GF-D8 (cell line): ENCODE measurements at places on chromosomes 5 and 9.

DNA sequence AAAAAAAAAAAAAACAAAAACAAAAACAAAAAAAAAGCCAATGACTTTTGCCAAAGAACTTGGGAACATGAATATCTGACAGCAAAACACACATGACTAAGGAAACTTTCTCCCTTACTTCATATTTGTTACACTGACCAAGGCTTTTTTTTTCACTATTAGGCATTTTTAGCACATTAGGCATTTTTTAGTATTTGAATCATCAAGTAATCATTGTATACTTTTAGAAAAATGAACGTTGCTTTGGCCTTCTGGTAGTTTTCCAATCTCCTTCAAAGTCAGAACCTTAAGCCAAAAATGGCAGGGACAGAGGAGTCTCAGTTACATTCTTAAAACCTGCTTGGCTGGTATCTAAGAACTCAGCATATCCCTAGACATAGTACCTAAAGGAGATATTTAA is 19.3 kb downstream of the NREP start:
- DNase-seq: no peak

GRCh38 chr5:41414598-41414997 is 95.8 kb downstream of the PLCXD3 start:
- DNase-seq: no peak

GRCh38 chr9:70392189-70392588 is 22.3 kb downstream of the KLF9 start:
- DNase-seq: no peak

DNA sequence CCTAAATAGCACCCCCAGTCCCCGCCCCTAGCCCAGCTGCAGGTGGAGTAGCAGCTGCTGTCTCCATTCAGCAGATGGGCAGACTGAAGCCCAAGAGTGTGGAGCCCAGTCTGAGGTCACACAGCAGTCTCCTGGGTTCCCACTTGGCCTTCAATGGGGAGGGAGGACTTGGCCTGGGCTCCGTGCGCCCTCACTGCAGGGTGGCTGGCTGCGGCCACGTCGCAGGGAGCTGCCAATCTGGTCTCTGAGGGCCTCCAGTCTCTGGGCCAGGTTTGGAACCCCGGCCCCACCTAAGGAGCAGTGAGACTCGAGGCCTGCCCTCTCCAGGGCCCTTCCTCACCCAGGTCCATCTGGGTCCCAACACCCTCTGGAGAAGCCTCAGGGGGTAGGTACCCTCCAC is 7.4 kb downstream of the KIF12 start:
- DNase-seq: no peak

DNA sequence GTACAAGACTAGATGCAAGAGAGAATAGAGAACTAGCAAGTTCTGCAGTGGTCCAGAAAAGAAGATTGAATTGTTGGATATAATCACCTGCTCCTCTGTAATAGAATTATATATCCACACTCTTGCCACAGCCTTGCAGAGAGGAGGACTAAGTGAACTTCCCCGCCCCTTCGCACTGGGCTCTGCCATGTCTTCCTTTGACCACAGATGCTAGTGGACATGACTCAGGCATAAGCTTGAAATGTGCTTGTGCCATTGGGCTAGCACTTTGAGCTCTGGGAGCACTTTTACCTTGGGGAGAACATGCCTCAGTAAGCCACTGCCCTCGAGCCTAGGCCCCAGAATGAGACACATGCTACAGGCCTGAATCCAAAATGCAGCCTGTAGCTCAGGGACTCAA is 113.5 kb upstream of the RASA1 start:
- no peak for DNase-seq

GRCh38 chr9:70120834-70121510 is 77.3 kb downstream of the MAMDC2 start:
- no peak for DNase-seq

DNA sequence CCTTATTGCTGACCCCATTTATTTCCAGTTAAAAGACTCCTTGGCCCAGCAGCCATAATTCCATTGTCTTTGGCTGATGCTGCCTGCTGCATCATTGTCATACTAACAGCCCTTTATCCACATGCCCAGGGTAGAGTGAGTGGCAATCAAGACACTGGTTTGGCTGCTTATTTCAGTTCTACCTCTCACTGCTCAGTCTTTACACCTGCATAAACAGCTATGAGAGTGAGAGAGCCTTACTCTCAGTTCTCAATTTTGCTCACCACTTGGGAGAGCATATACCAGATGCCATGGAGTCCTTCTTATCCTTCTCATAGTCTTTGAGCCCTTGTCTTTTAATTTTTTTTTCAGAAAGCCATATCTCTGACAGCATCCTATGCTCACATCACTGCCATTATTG is 596.9 kb upstream of the CYLC2 start:
- no peak for DNase-seq

GRCh38 chr5:98428806-98429205 is 344.7 kb upstream of the RGMB start:
- no peak for DNase-seq
